ENCODE measurements at places on chromosomes 12 and 14. TPM values are rescaled to one million over a fixed set of nuclear protein-coding genes. Genes with fewer than 3 reads are reported as not detected.

MGAT4C gene
- not detected for total RNA-seq

GLIPR1L2 gene
- total RNA-seq = 0.10 TPM

PABPN1 gene
- 51.0 TPM for total RNA-seq

NKX2-1 gene
- not detected for total RNA-seq

HOXC9 gene
- total RNA-seq = not detected

HCAR1 gene
- not detected for total RNA-seq

KRT75 gene
- not detected for total RNA-seq

ACSS3 gene
- total RNA-seq = 0.10 TPM

Measured in mononuclear cell (primary cell).